Immature natural killer cell (primary cell): ENCODE measurements at places on chromosomes 12 and 14. TPM values are rescaled to one million over a fixed set of nuclear protein-coding genes. Genes with fewer than 3 reads are reported as not detected.

DNA sequence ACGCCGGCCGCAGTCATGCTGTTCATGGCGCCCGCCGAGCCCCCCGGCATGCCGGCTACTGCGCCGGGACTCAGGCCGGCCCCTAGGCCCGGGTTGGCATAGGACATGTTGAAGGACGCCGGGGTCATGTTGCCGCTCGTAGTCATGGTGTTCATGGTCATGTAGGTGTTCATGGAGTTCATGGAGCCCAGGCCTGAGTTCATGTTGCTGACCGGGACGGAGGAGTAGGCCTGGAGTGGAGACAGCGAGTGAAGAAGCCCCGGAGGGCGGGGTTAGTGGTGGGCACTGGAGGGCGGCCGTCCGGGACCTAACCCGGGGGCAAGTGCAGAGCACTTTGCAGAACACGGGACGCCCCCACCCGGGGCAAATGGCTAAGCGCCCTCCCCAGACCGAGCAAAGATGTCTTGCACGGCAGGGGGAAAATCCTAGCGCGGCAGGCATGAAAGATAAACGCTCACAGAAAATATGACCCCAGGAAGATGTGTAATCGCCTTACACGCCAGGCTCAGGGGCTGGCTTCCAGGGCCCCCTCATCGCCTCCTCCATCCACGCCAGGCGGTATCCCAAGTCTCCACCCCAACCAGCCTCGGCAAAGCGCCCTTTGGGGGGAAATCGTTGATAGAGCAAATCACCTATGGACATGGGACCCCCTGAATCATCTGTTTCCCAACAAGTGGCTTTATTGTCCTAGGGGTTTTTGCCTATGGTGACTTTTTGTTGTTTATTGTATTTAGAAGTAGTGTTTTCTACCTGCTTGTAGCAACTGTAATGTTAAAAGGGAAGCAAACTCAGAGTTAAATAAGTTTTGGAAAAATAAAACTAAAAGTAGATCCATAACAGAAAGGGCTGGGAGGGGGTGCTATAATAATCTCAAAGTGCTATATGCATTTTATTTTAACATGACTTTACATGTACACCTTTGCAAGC lies 2.3 kb downstream of the FOXA1 start:
- peaks cover 36% of the 10 kb centered on the region for H3K27me3 ChIP-seq
- H3K4me3 ChIP-seq, result no peak overlapping the region
- no peak overlapping the region for H3K27ac ChIP-seq
- no peak for DNase-seq
- H3K4me1 ChIP-seq, result peaks cover 17% of the 10 kb centered on the region

GRCh38 chr14:70753518-70753953 lies 55.8 kb downstream of the MAP3K9 start:
- DNase-seq, result no peak
- H3K27me3 ChIP-seq, result no peaks in the 10 kb centered on the region
- H3K36me3 ChIP-seq, result peaks cover 17% of the 10 kb centered on the region
- H3K27ac ChIP-seq, result no peak overlapping the region

DNA sequence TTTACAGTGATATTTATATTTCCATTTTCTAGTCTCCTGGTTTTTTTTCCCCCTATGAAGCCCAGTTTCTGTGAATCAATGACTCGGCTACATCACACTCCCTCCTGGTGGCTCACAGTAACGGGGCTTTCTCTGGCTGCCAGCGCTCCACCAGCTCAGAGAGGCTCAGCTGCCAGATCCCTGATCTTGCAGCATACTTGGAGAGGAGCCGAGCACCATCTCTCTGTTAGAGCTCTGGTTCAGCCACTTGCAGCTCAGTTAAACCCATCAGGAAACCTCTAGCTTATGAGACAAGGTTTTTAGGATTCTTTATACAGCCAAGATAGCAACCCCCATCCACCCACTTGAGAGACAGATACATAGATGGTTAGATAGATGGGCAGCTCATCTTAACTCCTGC lies 74.6 kb downstream of the CIT start:
- no peak for DNase-seq
- H3K27ac ChIP-seq, result no peak overlapping the region
- H3K4me3 ChIP-seq, result no peak overlapping the region
- H3K36me3 ChIP-seq, result no peaks in the 10 kb centered on the region
- H3K27me3 ChIP-seq, result no peaks in the 10 kb centered on the region

GRCh38 chr12:22576473-22576872 lies 32.1 kb upstream of the C2CD5 start:
- H3K4me1 ChIP-seq, result no peaks in the 10 kb centered on the region
- no peak overlapping the region for H3K4me3 ChIP-seq
- H3K36me3 ChIP-seq, result no peaks in the 10 kb centered on the region
- no peaks in the 10 kb centered on the region for H3K27me3 ChIP-seq

DNA sequence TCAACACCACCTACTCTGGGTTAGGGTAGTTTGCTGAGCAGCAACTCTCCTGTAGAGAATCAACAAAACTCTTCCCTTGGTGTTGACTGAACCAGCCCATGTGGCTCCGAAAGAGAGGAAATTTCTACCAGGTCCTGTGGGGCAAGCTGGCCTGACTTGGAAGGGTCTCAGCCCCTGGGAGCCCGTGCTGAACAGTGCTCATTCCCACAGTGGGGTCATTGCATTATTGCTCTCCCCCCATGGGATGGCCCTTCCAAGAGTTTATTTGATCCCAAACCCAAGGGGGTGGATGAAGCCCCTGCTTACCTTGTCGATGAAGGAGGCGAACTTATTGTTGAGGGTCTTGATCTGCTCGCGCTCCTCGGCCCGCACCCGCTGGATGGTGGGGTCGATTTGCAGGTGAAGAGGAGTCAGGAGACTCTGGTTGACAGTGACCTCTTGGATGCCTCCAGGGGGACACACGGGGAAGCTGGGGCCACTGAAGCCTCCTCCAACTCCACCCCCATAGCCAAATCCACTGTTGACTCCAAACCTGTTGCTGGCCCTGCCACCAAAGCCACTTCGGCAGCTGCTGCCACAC lies 580 bp downstream of the KRT75 start:
- H3K4me1 ChIP-seq, result no peaks in the 10 kb centered on the region
- no peak overlapping the region for H3K4me3 ChIP-seq
- no peaks in the 10 kb centered on the region for H3K36me3 ChIP-seq
- H3K27ac ChIP-seq, result no peak overlapping the region
- no peak for DNase-seq

DNA sequence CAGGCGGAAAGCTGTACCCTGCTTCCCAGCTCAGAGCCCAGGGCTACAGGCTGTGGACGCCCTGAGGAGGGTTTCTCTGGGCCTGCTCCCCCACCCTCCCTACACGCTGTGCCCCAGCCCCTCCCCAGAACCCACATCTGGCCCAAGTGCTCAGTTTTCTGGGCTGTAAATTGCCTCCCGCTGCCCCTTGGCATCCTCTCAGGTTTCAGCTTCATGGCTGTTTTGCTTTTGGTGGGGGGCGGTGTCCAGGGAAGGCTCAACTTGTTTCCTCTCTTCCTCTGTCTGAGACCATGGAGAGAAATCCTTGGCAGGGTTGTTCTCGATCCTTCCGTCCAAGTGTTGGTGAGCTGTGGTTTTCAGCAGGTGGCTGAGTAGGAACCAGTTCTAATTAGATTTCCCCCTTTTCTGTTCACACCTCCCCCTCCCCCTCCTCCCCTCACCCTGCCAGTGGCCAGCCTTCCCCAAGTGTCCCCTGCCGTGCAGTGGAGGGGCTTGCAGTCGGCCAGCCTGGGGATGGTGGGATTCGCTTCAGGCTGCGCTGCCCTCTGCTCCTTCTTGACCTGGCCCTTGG lies 61.8 kb downstream of the TSPAN9 start:
- H3K4me1 ChIP-seq, result no peaks in the 10 kb centered on the region
- peaks cover 7% of the 10 kb centered on the region for H3K27me3 ChIP-seq
- H3K36me3 ChIP-seq, result no peaks in the 10 kb centered on the region
- H3K27ac ChIP-seq, result no peak overlapping the region

GRCh38 chr12:47698055-47698454 lies 7.8 kb downstream of the RPAP3 start:
- no peak overlapping the region for H3K27ac ChIP-seq
- H3K4me3 ChIP-seq, result no peak overlapping the region
- H3K4me1 ChIP-seq, result peaks cover 4% of the 10 kb centered on the region
- DNase-seq, result no peak
- H3K27me3 ChIP-seq, result no peaks in the 10 kb centered on the region
- peaks cover 24% of the 10 kb centered on the region for H3K36me3 ChIP-seq

IFT43 gene
- polyA plus RNA-seq, result 16.7 TPM

DACT1 gene
- polyA plus RNA-seq, result not detected

PEX5 gene
- polyA plus RNA-seq, result 17.1 TPM

CLEC9A gene
- polyA plus RNA-seq, result not detected

VWF gene
- 0.10 TPM for polyA plus RNA-seq

C12orf54 gene
- not detected for polyA plus RNA-seq

FAM186B gene
- polyA plus RNA-seq, result not detected

NEDD8 gene
- polyA plus RNA-seq, result 347 TPM

PTPRB gene
- 1.8 TPM for polyA plus RNA-seq
